Thyroid gland (tissue), 4 donors: ENCODE measurements at places on chromosomes 3 and 15. TPM values are rescaled to one million over a fixed set of nuclear protein-coding genes. Genes with fewer than 3 reads are reported as not detected.

GAP43 gene
- not detected for total RNA-seq

DNA sequence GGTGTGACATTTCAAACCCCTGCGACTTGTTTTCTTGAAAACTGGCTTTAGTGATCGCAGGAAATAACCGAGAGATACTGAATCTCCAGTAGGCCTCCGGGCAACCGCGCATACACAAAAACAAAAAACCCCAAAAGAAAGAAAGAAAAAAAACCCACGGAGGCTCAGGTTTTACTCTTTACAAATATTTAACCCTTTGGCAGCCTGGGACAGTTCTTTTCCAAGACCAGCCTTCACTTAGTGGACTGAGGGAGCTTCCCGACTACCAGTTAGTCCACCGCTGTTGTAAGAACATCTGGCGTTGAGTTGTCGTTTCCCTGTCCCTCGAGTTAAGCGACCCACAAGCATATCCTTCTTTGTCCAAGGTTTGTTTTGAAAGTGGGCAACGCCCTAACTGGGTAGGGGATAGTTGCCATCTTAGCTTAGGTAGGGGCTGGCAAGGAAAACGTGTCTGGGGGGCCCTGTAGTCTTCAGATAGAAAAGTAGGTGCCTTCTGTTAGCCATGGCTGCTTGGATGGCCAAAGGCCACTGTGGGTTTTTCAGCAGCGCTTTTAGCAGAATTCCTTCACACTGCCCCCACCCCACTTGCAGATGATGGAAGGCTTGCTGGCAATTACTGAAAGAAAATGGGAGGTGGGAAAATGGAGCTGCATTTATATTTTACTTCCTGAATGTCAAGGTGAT is 6.9 kb downstream of the ISL2 start:
- H3K36me3 ChIP-seq, result no peaks in the 10 kb centered on the region
- no peak overlapping the region for H3K27ac ChIP-seq
- peaks cover 41% of the 10 kb centered on the region for H3K4me1 ChIP-seq

- H3K4me1 ChIP-seq, result peaks cover 43% of the 10 kb centered on the region
- peaks cover 88% of the 10 kb centered on the region for H3K27me3 ChIP-seq
- peak; percentile 37 for DNase-seq
- H3K4me3 ChIP-seq, result no peak overlapping the region
These were observed 2.9 kb downstream of the SHOX2 start for GRCh38 chr3:158103081-158103886.

RAP2B gene
- total RNA-seq, result 8.9 TPM

DNA sequence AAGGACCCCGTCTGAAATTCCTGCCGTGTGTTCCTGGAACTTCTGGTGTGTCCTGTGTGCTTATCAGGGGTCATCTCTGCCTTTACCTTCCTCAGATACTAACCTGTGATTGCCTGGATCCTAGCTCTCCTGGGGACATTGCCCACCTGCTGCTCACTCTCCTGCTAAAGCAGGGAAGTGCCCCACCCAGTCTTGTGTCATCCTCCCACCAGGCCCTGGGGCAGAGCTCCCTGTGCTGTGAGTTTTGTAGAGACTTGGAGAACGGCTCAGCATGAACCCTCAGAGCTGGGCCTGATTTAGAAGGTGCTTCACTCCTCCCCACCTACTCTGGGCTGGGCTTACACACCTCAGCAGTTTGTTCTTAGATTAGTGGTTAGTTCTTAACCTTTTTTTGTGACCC is 3.8 kb upstream of the TMEM44 start:
- H3K4me1 ChIP-seq, result no peaks in the 10 kb centered on the region
- peaks cover 12% of the 10 kb centered on the region for H3K36me3 ChIP-seq
- DNase-seq, result no peak
- H3K27me3 ChIP-seq, result no peaks in the 10 kb centered on the region

DNA sequence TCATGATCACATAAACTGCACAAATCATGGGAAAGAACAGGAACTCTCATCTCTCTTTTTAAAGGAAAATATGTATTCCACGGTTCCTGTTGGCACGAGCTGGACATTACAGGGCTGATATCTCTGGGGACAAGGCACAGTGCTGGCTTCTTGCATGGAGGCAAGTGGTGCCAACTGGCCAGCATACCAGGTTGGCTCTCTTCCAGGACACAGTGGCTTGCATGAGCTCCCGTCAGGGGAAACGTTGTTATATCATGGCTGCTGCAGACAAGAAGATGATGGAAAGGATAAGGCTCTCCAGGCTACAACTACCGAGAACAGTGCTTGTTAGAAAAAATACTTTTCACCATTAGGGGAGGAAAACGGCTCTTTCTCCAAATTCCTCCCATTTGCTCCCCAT is 283.9 kb downstream of the RORA start:
- no peaks in the 10 kb centered on the region for H3K36me3 ChIP-seq
- H3K4me1 ChIP-seq, result peaks cover 31% of the 10 kb centered on the region
- H3K27ac ChIP-seq, result no peak overlapping the region
- no peak overlapping the region for H3K4me3 ChIP-seq
- peak; percentile 76 for DNase-seq
